ENCODE measurements at places on chromosomes 12 and 14. TPM values are rescaled to one million over a fixed set of nuclear protein-coding genes. Genes with fewer than 3 reads are reported as not detected.

Gene COCH
- 4.5 TPM for total RNA-seq

Gene RTN1
- 10.9 TPM for total RNA-seq

Gene MYRFL
- total RNA-seq = not detected

Gene DIO3
- 1.2 TPM for total RNA-seq

DNA sequence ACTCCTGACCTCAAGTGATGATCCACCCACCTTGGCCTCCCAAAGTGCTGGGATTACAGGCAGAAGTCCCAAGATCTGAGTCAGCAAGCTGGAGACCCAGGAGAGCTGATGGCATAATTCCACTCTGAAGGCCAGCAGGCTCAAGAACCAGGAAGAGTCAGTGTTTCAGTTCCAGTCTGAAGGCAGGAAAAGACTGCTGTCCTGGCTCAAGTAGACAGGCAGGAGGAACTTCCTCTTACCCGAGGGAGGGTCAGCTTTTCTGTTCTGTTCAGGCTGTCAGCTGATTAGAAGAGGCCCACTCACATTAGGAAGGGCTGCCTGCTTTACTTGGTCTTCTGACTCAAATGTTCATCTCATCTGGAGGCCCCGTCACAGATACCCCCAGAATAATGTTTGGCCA is 206.0 kb upstream of the MYL2 start:
- no peak overlapping the region for H3K4me3 ChIP-seq
- no peak for DNase-seq
- no peaks in the 10 kb centered on the region for H3K36me3 ChIP-seq
- no peaks in the 10 kb centered on the region for H3K27me3 ChIP-seq
- no peaks in the 10 kb centered on the region for H3K4me1 ChIP-seq

DNA sequence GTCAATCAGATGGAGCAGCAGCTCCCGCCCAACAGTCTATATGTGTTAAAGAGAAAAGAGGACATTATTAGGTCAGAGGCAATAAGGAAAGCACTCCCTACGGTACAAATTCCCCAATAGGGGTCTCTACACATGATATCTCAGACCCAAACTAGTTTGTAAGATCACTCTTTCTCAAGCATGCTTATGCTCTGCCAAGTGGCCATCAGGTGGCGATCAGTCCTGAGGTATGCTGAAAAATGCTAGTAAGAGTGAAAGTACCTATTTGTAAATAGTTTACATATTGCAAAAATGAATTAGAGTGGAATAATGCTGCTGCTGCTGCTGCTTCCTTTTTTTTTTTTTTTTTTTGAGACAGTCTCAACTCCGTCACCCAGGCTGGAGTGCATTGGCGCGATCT is 61.0 kb downstream of the CPM start:
- H3K27me3 ChIP-seq = no peaks in the 10 kb centered on the region
- no peaks in the 10 kb centered on the region for H3K4me1 ChIP-seq
- H3K36me3 ChIP-seq = no peaks in the 10 kb centered on the region
- H3K27ac ChIP-seq = no peak overlapping the region
- DNase-seq = no peak

GRCh38 chr12:62813031-62813829 is 121.7 kb downstream of the PPM1H start:
- no peak overlapping the region for H3K27ac ChIP-seq
- H3K4me1 ChIP-seq = peaks cover 4% of the 10 kb centered on the region
- DNase-seq = no peak

DNA sequence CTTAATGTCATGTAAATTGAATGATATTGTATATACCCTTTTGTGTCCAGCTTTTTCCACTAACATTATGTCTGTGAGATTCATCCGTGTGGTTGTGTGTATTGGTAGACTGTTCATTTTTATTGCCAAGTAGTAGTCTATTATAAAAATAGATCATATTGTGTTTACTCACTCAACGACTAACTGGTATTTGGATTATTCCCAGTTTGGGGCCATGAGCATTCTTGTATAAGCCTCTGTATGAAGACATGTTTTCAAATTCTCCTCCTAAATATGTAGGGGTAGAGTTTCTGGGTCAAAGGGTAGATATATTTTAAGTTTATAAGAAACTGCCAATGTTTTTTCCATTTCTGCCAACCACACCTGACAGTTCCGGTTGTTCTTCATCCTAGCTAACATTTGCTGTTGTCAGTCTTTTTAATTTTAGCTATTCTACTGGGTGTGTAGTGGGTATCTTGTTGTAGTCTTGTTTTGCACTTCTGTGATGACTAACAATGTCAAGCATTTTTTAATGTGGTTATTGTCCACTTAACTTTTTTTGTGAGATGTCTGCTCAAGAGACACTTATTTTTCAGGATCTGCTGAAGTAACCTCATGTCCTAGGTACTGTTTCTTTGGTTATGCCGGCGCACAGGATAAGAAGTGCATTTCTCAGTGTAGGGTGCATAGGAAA is 93.2 kb downstream of the DACT1 start:
- no peaks in the 10 kb centered on the region for H3K27me3 ChIP-seq
- no peaks in the 10 kb centered on the region for H3K36me3 ChIP-seq
- no peak overlapping the region for H3K27ac ChIP-seq
- DNase-seq = no peak
- no peak overlapping the region for H3K4me3 ChIP-seq

DNA sequence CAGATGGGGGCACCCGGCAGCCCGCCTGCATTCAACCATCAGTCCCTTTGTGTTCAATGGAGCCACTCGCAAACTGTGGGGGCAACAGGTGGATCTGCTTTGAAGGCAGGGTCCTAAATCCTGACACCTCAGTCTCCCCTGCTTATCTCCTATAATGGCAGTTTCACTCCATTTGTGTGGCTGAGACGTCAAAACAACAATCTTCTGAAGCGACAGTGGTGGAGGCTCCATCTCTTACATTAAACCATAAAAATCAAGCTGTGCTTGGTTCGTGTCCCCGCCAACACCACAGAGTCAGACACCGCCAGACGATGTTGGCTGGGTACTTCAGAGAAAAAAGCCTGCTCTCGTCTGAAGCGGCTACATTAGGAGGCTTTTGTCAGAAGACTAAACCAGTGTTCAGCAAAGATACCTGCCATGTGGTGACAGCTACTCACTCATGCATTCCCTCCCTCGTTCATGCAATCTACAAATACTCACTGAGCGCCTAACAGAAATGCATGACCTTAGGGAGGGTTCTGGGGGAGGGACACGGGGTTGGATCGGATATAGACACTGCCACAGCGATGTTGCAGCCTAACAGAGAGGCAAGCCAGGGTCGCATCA is 253.9 kb downstream of the FOXN3 start:
- H3K27me3 ChIP-seq = no peaks in the 10 kb centered on the region
- peaks cover 25% of the 10 kb centered on the region for H3K4me1 ChIP-seq
- H3K4me3 ChIP-seq = no peak overlapping the region
- no peak overlapping the region for H3K27ac ChIP-seq

DNA sequence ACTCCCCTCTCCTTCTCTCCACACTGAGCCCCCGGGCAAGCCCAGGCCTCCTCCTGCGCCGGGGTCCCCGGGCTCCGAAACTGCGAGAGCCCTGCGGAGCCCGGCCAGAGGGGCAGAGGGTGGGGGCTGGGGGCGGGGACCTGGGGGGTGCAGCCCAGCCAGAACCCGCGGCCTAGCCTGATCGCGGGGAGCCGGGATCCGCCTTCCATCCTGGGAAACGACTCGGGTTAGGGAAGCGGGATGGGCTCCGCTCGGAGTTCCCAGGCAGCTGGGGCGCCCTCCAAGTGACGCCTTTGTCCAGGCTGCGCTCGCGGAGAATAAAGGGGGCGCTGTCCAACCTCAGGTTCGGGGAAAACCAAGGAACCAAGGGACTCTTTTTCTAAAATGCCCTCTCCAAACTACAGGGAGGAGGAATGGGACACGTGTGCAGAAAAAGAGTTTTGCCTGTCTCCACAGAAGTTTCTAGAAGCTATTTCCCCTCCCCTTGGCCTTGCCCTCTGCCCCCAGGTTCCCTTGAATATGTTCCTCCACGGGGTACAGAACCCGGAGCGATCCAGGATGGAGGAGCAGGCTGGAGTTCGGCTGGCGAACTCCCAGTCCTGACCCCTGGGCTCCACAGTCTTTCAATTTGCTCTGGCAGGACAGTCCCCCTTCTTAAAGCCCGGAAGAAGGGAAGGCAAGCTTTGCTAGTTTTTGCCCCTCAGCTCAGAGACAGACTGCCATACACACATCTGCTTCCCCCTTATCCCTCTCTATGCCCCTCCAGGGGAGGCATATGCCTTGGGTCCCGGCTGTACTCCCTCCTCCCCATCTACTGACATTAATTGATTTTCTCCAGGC is 13.9 kb downstream of the NKX2-1 start:
- no peak for DNase-seq
- no peak overlapping the region for H3K4me3 ChIP-seq
- no peaks in the 10 kb centered on the region for H3K36me3 ChIP-seq
- no peak overlapping the region for H3K27ac ChIP-seq
- H3K4me1 ChIP-seq = peaks cover 31% of the 10 kb centered on the region
- peaks cover 83% of the 10 kb centered on the region for H3K27me3 ChIP-seq

GRCh38 chr14:104394409-104394851 is 185.1 kb upstream of the C14orf180 start:
- no peak overlapping the region for H3K4me3 ChIP-seq
- peaks cover 23% of the 10 kb centered on the region for H3K4me1 ChIP-seq
- H3K27ac ChIP-seq = no peak overlapping the region
- peaks cover 43% of the 10 kb centered on the region for H3K27me3 ChIP-seq
- peak; percentile 47 for DNase-seq

DNA sequence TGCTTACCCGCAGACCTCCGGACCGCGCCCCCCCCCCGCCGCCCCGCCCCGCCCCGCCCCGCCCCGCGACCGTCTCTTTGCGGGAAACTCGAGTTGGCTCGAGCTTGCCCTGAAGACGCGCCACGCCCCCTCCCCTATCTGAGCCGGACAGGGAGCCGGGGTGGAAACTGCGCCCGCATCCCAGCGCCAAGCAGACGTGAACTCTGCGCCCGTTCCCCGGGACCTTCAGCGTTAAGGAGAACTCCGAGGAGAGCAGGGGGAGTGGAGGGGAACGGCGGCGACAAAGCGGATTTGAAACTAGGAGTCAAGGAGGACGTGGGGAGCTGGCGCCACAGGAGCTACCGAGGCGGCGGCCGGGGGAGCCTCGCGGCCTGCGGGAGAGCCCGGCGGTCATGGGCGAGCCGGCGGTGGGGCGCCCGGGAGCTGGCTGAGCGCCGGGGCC is at the start of gene KCNK13:
KCNK13 (plus strand) TSS at position 310 of the 442 bp plus-strand sequence. CDS start 212 bp downstream, outside the sequence.
- peaks cover 32% of the 10 kb centered on the region for H3K4me1 ChIP-seq
- H3K4me3 ChIP-seq = peak within 1 kb of the TSS; percentile 50
- H3K27me3 ChIP-seq = peaks cover 44% of the 10 kb centered on the region
- H3K36me3 ChIP-seq = no peaks in the 10 kb centered on the region
- H3K27ac ChIP-seq = no peak within 1 kb of the TSS
- peak; percentile 77 for DNase-seq

DNA sequence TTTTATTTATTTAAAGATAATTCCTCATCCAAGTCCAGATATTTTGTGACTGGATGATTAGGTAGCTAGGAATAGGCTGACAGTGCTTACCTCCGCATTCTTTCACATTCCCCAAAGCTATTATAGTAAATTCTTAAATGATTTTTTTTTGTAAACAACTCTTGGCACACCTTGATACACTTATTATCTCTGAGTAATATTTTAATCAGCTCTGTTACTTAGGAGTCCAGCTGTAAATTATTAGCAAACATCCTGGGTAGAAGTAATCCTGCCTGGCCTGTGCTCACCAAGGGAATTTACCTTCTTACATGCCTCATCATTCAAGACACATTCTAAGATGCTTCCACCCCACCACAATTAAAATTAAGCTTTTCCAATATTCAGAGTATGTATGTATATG is 186.1 kb downstream of the SLC2A13 start:
- DNase-seq = no peak
- H3K4me3 ChIP-seq = no peak overlapping the region
- H3K27me3 ChIP-seq = no peaks in the 10 kb centered on the region
- no peak overlapping the region for H3K27ac ChIP-seq
- no peaks in the 10 kb centered on the region for H3K36me3 ChIP-seq

GRCh38 chr12:130792821-130793553 is 46.1 kb downstream of the STX2 start:
- H3K27me3 ChIP-seq = no peaks in the 10 kb centered on the region
- peaks cover 37% of the 10 kb centered on the region for H3K36me3 ChIP-seq
- DNase-seq = no peak
- no peak overlapping the region for H3K27ac ChIP-seq
- H3K4me1 ChIP-seq = no peaks in the 10 kb centered on the region

DNA sequence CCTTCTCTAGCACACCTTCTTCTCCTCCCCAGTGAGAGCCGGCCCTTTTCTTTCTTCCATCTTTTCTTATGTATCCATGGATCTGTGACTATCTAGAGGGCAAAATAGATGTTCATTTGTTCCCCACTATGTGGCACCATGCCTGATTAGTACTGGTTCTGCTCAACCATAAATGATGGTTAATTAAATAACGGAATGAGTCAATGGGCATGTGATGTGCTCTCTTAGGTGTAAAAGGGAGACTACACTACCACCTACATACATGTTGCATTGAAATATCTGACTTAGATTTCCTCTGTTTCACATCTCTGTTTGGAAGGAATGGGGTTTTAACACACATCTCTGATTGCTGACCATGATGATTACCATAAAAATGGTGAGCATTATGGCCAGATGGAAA is 116.5 kb downstream of the BTG1 start:
- H3K36me3 ChIP-seq = no peaks in the 10 kb centered on the region
- peak overlapping the region; percentile 83 for H3K27ac ChIP-seq
- no peaks in the 10 kb centered on the region for H3K27me3 ChIP-seq
- no peak overlapping the region for H3K4me3 ChIP-seq
- H3K4me1 ChIP-seq = peaks cover 76% of the 10 kb centered on the region

DNA sequence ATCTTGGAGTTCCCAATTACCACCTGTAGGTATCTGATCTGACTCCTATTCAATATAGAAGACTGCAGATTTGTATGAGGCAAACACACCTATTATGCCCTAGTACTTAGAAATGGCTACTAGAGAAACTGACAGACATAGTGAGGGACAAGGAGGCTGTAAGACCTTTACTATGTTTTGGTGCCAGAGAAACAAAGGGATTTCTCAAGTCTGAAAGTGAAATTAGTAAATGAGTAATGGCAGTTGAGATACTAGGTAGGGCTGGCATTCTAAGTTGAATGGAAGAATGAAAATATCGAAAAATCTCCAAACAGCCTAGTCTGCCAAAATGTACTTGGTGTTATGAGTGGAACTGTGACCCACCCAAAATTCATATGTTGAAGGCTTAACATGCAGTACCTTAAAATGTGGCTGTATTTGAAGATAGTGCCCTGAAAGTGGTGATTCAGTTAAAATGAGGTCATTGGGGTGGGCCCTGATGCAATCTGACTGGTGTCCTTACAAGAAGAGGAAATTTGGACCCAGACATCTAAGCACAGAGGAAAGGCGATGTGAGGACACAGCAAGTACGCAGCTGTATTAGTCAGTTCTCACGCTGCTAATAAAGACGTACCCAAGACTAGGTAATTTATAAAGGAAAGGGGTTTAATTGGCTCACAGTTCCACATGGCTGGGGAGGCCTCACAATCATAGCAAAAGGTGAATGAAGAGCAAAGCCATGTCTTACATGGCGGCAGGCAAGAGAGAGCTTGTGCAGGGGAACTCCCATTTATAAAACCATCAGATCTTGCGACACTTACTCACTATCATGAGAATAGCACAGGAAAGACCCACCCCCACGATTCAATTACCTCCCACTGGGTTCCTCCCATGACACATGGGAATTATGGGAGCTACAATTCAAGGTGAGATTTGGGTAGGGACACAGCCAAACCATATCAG is 127.0 kb downstream of the APAF1 start:
- peaks cover 10% of the 10 kb centered on the region for H3K36me3 ChIP-seq
- no peak overlapping the region for H3K27ac ChIP-seq
- no peak overlapping the region for H3K4me3 ChIP-seq
- DNase-seq = no peak
- no peaks in the 10 kb centered on the region for H3K27me3 ChIP-seq
